ENCODE measurements at places on chromosomes 7 and 10.

- DNase-seq = no peak
Observed at GRCh38 chr7:150398965-150399320, 19.8 kb downstream of the ZNF775 start.

DNA sequence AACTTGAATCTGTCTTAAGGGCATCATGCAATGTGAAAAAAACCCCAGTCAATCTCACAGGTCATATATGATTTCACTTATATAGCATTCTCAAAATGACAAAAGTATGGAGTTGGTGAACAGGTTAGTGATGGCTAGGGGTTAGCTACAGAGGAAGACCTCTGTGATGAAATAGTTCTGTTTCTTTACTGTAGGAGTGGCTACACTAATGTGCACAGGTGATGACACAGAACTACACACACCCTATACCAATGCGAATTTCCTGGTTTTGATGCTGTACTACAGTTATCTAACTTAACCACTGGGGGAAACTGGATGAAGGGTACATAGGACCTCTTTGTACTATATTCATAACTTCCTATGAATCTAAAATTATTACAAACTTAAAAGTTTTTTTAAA lies 541.8 kb downstream of the PARD3 start:
- no peak for DNase-seq

- no peak for DNase-seq
Observed at GRCh38 chr7:4085937-4086691, 596.0 kb upstream of the FOXK1 start.

DNA sequence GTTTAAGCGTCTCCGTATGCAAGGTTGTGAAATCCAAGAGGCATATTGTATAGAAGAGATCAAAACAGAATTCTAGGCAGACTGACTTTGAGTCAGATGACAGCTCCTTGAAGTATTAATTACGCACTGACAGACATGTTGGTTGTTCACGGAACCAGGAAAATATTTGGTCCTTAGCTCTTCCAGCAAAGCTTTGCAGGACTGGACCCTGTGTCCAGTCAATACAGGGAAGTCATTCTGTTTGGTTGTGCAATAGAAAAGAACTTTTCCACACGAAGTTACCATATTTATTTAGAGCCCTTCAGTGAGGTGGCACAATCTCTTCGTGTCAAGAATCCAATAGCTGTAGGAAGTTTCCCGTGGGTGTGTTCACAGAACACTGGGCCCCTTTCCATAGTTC lies 205.3 kb downstream of the ARHGAP21 start:
- DNase-seq = no peak

DNA sequence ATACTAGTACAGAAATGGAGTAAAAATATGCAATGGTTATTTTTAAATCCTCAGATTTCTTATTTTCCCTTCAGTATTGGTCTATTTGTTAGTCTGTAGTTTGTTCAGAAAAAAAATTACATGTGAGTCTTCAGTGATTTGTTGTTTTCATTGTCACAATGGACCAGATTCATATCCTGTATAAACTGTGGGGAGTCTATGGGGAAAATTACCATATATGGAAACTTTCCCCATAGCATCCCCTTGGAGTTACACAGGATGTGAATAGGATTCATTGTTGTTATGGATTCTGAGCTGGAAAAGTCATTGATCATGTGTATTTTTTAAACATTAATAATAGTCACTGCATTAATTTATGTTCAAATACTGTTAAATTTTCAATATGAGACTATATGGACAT lies 72.6 kb downstream of the ST7 start:
- DNase-seq = no peak

- no peak for DNase-seq
Observed at GRCh38 chr7:77855371-77856083, 57.0 kb downstream of the PHTF2 start.

GRCh38 chr7:104973909-104974415 lies 40.0 kb upstream of the KMT2E start:
- no peak for DNase-seq

DNA sequence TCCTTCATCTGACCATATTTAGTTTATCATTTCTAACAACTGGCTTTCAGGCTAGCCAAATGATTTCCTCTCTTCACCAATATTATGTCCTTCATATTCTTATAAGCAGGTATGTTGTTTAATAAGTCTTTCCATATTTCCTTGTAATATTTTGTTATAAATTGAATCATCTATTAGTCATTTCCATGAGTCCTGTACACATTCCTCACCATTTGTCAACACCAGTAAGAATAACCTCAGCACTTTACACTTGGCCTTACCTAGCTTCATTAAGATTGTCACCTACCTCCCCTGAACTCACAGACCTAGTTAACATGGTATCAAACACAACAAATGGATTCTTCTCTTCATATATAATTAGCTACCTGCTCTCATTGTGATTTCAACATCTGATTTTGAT lies 282.3 kb downstream of the SEMA3D start:
- DNase-seq = no peak

- DNase-seq = no peak
Observed at GRCh38 chr10:64368298-64368697, 847.1 kb downstream of the REEP3 start.

- DNase-seq = no peak
Observed at GRCh38 chr10:12974491-12975199, 26.9 kb downstream of the CCDC3 start.

DNA sequence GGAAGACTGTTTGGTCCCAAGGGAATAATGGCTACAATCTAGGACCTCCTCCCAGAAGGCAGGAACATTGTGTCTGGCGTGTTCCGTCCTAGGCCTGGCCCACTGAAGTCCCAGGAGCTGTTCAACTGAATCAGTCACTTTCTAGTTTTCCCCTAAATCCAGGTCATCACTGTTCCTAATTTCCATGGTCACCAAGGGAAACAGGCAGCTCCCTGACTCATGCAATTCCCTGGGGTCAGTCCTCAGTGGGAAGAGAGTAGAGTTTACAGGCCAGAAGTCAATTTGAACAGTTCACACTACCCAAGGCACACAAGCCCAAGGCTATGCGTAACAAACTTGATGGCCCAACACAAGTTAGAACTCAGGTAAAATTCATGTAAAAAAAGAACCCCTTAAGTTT lies 44.0 kb downstream of the CREB3L2 start:
- no peak for DNase-seq

DNA sequence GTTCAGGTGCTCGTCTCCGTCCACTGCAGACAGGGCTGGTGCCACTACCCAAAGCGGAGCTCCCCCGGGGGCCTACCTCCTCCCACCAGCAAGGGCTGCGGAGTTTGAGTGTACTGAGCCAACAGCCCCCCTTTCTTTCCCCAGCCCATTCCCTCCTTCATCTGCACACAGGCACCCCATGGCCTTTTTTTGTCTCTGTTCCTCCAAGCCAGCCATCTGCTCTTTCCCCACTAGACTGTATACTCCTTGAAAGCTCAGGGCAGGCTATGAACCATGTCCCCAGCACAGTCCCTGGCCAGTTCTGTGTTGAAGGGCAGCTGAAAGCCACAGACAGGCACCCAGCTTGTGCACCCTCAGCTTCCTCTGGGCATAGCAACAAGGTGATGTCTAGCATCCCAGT lies 99.4 kb downstream of the ZMIZ1 start:
- DNase-seq = no peak

DNA sequence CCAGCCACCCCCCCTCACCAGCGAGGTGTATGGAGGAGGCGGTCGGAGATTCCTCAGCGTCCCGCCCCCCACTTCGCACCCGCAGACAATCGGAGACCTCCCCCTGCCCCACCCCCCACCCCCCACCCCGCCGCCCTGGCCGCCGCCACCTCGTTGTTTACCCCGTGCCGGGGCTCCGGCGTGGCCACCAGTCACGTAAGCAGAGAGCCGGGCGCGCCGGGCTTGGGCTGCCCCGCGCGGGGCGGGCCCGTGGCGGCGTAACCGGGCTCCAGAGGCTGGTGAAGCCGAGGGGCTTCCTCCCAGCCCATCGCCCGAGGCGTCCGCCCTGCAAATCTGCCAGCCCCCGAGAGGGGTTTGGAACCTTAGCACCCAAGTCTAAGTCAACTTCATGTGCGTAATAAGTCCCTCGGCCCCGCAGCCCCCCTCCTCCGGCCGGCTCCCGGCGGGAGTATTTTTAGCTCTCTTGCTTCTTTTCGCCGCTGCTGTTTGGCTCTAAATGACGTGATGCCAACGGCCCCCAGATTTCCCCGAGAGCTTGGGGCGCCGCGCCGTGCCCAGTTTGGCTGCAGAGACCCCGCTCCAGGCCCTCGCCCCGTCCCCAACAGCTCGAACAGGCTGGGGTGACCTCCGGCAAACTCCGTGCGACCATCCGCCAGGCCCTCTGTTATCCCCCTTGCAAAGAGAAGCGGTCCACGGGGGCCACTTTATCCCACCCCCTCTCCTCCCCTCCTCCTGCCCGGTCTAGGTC lies 2.7 kb downstream of the MXI1 start:
- DNase-seq = no peak

DNA sequence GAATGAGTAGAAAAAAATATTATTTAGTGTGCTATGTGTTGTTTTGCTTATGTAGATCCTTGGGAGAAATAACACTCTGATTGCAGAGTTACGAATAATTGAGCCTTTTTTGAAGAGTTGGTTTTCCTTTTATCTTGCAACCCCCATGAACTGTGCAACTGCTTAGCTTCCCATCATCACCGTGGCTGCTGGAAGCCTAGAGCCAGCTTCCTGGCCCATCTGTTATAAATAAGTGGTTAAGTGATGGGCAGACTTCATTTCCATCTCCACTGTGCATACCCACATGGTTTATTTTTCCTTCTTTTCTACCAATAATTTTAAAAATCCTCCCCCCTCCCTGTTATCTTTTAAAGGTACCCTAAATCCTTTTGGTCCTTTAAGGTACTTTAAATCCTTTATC lies 554.9 kb upstream of the GALNT17 start:
- DNase-seq = no peak

DNA sequence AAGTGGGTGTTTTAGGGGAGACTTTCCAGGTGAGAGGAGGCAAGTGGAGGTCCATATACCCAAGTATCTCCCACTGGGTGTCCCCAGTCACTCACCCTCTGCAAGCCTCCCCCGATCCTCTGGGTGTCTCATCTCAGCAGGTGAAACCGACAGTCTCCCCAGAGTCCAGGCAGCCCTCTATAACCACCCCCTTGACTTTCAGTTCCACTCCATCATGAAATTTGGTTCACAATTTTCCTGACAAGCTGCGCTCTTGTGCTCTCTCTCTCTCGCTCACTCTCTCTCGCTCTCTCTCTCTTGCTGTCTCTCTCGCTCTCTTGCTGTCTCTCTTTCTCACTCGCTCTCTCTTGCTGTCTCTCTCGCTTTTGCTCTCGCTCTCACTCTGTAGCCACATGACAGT lies 8.1 kb upstream of the RABGEF1 start:
- no peak for DNase-seq

DNA sequence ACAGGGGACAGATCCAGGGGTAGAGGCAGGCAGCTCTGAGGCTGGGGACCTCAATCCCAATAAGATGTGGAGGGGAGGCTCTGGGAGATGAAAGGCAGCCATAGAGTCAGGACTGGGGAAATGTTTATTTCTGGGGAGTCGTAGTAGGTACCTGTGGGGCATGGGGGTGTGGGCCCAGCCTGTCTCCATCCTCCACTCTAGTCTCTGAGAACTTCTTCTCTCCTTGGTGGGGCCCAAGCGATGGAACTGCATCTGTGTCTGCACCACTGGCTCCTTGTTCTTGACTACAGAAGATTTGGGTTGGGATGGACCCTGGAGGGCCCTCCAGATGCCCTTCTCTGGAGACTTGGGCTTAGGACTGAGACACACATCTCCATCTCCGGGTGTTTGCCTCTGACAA lies 953.9 kb upstream of the ZNF722 start:
- no peak for DNase-seq

DNA sequence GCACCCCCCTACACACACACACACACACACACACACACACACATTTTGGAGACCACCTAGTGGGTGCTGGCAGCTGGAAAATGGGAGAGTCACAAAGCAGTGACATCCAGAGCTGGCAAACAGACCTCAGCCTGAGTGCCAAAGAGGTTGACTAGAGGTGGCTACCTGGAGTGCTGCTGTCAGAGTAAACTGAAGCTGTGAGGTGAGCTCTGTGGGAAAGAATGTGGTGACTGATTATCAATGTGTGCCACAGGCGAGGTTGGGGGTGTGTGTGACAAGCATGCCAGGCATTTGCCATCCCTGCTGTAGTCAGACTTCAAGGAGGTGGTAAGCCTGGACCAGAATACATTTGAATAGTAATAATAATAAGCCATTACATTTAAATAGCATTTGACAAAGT lies 120.6 kb downstream of the SLIT1 start:
- no peak for DNase-seq

GRCh38 chr10:75034131-75034512 lies 77.3 kb upstream of the SAMD8 start:
- no peak for DNase-seq

- DNase-seq = no peak
Observed at GRCh38 chr7:153616711-153617325, 435.4 kb upstream of the DPP6 start.

GRCh38 chr7:149765399-149766121 lies 7.8 kb downstream of the ZNF467 start:
- no peak for DNase-seq

DNA sequence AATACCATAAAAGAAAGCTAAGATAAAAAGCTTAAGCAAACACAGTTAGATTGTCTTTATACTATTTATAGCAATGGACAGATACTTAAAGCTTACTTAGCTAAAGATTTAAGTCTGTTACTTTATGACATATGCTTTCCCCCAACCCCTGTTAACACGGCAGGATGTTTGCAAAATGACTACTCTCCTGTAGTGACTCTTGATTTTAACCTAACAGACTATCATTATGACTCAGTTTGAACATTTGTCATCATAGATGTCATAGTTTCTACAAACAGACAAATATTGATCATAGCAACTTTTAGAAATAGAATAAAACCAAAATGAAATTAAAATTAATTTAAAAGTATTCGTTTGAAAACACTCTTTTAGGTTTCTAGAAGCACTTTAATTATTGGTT lies 7.8 kb upstream of the COMMD3 start:
- DNase-seq = no peak

- no peak for DNase-seq
Observed at GRCh38 chr10:105473170-105473569, 832.1 kb downstream of the SORCS3 start.

DNA sequence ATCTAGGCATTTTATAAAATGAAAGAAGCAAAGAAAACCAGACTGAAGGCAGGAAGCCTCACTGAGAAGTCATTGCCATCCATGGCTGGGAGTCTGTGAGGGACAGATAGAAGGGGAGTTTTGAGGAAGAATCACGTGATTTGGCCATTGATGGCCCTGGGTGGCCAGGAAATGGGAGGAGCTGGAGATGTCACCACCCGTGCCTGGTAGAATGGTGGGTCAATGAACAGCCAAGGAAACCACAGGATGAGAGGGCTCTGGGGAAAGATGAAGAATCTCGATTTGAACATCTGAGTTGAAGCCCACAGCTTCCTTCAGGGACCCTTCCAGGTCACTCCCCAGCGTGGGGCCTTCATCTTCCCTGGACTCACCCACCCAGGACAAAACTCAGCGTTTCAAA lies 103.3 kb upstream of the CHST15 start:
- DNase-seq = no peak

DNA sequence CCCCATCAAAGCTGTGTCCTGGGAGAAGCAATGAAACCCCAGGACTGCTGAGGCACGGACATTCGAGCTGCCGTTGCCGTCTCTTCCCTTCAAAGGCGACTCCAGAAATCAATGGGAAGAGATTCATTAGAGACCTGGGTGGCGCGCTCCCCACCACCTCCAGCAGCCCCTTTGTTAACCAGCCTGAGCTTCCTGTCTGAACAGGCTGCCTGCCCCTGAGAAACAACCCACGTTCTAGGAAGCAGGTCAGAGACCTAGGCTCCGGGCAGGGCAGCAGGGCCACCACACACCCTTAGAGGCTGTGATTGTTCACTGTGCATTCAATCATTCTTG lies 110.9 kb upstream of the PPIF start:
- no peak for DNase-seq

GRCh38 chr7:115864082-115864481 lies 166.5 kb downstream of the TFEC start:
- DNase-seq = no peak

All from cortex of kidney (tissue), 1 donor.